ENCODE measurements at places on chromosomes 11 and 22. TPM values are rescaled to one million over a fixed set of nuclear protein-coding genes. Genes with fewer than 3 reads are reported as not detected.

WT1 gene
- total RNA-seq = 6.0 TPM

DNA sequence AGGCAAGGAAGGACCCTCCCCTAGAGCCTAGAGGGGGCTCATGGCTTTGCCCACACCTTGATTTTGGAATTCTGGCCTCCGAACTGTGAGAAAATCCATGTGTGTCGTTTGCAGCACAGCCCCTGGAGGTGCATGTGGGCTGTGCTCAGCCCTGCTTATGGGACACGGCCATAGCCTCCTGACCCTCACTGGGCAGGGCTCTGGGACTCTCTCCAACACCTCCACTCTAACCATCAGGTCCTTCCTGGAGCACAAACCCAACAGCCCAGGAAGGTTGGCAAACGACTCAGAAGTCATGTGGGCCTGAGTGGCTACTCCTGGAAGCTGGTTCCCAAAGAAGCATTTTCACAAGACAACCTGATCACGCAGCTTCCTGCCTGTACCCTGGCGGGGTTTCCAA, 144.1 kb downstream of the CTTN start:
- no peak for DNase-seq

GRCh38 chr22:40279017-40279416, 67.3 kb upstream of the ADSL start:
- no peak for DNase-seq

OR51I1 gene
- total RNA-seq = not detected

DNA sequence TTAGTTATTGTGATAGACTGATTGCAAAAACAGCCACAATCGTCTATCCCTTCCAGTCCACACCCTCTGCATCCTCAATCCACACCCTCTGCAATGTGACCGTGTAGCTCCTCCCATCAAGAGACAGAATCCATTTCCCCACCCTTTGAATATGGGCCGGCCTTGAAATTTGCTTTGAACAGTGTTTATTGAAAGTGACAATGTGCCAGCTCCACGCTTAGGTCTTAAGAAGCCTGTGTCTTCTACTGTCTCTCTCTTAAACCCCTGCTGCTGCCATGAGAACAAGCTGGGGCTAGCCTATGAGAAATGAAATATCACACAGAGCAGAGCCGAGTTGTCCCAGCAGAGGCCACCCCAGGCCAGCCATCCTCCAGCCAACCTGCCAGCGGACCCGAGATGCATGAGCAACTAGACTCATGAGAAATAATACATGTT, 22.3 kb upstream of the MICAL2 start:
- DNase-seq = peak; percentile 69

DNA sequence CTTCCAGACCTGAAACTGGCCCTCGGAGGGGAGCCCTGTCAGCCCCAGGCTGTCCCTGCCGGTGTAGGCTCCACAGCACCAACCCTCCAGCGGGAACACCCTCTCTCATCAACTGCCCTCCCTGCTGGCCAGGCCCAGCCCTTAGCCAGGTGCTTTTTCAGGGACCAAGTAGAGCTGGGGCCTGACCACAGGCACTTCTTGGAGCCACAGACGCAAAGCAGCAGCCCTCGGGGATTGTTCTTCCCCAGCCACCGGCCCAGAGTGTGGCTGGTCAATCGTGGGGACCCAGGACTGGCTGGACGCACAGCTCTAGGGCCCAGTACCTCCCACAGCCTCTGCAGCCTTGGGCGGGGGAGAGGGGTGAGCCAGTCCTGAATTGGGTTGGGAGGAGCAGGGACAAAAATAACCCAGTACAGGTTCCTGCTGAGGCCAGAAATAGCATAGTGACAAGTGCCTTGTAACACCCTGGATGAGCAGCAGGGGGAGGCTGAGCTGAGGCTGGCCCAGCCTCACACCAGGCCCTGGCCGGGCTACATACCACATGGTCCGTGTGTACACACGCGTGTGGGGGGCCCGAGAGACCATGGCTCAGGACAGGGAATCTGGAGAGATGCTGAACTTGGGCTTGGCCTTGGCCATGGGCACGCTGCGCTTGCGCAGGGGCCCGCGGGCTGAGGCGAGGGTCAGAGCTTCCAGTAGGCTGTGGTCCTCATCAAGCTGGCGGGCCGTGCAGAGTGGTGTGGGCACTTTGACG, 2.0 kb downstream of the KCNJ11 start:
- peak; percentile 68 for DNase-seq

CCDC81 gene
- 1.1 TPM for total RNA-seq

Measured in Caco-2 (cell line).